Mesothelial cell of epicardium (in vitro differentiated cells): ENCODE measurements at places on chromosomes 1 and 21.

- DNase-seq = no peak
Measured at GRCh38 chr21:26833460-26833939, 11.7 kb downstream of the ADAMTS1 start.

DNA sequence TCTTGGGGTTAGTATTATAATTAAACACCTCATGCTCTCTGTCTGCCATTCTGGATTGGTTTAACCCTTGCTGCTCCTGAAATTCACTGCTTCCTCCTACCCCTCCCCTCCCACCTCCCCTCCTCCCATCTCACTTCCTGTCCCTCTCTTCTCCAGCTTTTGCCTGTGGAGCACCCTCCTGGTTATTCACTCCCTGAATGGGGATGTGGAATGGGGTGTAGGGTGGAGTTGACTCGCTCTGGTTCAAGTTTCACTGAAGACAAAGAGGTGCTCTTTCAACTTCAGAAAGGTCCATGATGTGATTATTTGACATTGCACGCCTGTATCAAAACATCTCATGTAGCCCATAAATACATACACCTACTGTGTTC is 160.5 kb downstream of the PLXNA2 start:
- DNase-seq = no peak

DNA sequence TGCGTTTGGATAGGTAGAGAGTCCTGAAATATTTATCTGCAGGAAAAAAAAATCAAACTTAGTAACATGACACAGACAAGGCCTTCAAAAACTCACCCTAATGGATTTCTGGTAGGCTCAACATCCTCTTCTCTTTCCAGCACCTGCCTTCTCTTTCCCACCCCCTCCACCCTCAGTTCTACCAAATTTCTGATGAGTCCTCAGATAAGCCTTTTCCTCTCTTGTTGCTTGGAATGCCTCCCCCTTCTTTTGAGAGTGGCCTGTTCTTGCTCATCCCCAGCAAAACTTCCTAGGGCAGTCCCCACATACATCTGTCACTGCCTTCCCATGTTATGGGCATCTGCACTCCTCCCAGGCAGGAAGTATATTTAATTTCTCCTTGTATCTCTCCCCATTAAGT is 7.6 kb upstream of the LBR start:
- DNase-seq = no peak

DNA sequence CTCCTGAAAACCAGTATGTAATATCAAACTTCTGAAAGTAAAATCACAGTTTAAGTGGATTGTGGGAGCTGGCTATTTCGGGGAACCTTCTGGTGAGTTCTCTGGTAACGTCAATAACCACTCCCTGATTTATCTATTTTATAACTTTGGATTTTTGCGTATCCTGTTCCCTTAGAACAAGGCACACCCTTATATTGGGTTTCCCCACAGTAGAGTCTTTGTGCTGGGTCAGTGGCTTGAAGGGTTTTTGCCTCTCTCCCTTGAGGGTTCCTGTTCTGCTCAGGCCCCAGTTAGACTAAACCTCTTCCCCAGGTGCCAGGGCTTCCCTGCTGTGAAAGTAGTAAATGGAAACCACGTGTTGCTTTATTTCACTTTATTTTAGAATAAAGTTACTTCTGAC is 21.3 kb downstream of the CCN1 start:
- no peak for DNase-seq

- no peak for DNase-seq
Measured at GRCh38 chr1:14486401-14487201, 111.9 kb upstream of the KAZN start.

DNA sequence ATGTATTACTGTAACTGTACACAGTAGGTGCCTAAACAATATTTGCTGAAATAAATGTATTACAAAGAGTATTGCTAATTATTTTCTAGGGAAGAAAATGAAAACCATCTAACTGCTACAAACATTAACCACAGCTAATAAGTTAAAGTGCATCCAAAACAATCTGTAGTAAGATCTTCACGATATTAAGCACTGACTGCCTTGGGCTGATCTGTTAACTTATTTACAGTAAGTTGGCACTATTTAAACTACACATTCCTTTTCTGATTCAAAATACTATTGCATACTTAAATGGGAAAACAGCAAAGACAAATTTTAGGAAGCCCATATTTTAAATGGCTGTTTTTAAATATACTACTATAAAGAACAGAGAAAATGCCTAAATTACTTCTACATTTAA is 4.5 kb downstream of the EYA3 start:
- no peak for DNase-seq

DNA sequence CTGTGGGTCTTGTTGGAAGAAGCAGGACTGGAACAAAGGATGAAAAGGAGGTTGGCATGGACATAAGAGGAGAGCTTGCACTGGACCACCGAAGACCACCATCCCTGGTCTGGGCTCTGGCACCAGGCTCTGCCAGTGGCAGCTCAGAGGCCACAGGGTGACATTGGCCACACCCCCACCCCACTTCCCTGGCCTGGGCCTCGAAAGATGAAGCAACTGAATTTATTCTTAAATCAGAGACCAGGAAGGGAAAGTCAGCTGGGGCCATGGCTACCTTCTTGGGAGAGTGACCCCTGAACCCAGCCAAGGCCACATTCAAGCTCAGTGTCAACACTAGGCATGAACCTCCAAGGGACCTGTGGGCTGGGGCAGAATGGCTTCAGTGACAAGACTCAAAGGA is 4.0 kb downstream of the KLHDC7A start:
- DNase-seq = no peak

GRCh38 chr1:226981386-226981817 is 41.3 kb downstream of the COQ8A start:
- DNase-seq = no peak

GRCh38 chr1:207631137-207631536 is 13.8 kb upstream of the CR1L start:
- no peak for DNase-seq

DNA sequence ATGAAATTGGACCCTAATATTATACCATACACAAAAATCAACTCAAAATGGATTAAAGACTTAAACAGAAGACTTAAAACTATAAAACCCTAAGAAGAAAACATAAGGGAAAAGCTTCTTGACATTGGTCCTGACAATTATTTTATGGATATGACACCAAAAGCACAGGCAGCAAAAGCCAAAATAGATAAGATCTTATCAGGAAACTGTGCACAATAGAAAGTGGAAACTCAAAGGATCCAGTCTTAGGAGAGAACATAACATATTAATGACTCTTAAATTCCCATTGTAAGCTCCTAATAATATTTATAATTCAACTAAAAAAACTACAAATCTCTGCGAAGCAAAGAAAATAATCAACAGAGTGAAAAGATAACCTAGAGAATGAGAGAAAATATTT is 39.8 kb downstream of the RGS13 start:
- DNase-seq = no peak

DNA sequence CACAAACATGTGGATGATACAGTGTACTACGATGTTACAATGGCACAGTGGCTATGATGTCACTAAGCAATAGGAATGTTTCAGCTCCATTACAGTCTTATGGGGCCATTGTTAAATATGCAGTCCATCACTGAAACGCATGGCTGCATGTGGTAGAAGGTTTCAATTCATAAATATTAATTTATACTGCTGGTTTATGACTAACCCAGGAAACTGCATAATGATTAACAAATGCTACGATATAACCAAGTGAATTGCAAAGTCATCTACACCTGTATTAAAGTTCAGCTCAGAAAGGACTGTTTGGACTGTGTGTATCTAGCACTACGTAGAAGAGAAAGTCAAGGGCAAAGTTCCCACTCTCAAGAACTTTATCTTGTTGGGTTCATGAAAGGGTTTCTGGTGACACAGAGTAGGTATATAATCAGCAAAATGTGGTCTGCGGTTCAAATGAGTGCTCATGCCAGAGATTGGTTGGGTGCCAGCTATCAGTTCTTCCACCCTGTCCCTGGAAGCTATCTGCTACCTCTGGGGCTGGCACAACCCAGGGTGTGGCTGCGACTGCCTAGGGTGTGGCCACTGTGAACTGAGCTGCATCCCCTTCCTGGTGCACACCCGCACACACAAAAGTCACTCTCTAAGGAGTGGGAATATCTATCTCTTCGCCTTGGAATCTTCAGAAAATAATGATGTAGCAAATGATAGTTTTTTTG is 14.8 kb downstream of the MGST3 start:
- DNase-seq = no peak

GRCh38 chr1:227401562-227402342 is 83.5 kb upstream of the CDC42BPA start:
- DNase-seq = no peak

DNA sequence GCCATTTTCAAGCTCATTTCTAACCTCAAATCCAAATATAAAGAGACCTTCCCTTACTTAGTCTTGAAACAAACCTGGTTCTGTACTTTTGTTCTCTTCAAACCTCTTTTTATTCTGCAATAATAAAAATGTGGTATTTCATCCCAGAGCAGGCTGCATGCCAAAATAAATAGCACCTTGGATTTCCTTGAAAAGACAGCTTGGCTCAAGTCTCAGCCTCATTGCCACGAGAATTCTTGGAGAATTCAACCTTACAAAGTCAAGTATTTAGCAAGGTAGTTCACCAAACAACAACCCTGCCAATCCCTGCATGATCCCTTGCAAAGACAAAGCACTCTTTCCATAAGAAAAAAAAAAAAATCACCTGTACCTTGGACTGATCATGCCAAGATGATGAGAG is 33.8 kb downstream of the KANK4 start:
- no peak for DNase-seq

- DNase-seq = no peak
Measured at GRCh38 chr1:7313826-7314225, 457.3 kb upstream of the VAMP3 start.

DNA sequence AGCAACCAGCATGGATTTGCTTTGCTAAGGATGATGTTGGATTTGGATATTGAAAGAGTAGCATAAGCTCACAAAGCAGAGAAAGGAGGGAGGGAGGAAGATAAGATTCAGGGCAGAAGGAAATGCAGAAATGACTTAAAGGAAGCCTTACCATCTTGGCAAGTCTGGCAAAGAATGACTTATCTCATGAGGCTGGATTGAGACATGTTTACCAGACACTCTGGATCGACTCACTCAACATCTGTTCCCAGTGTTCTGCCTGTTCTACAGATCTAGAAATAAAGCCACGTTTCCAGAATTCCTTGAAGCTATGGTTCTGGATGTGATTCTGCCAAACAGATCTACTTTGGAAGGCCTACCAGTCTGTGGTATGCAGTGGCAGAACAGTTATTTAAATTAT is 38.8 kb upstream of the CTBS start:
- DNase-seq = no peak

DNA sequence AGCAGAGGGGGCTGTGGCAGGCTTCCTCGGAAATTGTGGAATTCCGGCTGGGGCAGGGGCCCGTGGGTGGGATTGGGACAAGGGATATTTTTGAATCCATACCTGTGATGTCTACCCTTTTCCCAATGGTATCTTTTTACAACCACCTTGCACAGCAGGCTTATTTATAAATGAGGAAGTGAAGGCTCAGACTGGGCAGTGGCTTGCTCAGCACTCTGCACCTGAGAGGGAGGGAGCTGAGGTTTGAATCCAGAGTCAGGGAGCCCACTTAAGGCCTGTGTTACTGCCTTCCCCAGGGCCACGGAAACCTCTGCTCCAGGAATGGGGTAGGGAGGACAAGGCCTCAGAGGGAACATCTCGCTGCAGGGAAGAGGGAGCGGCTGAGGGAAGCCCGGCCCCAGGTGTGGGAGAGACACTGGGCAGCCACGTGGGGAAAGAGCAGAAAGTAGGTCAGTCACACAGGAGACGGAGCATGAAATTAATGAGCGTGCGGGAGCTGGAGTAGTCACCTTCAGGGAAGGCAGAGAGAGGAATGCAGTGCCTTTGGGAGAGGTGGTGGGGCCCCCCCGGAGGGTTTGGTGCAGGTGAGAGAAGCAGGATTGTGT is 35.4 kb upstream of the SCMH1 start:
- no peak for DNase-seq

DNA sequence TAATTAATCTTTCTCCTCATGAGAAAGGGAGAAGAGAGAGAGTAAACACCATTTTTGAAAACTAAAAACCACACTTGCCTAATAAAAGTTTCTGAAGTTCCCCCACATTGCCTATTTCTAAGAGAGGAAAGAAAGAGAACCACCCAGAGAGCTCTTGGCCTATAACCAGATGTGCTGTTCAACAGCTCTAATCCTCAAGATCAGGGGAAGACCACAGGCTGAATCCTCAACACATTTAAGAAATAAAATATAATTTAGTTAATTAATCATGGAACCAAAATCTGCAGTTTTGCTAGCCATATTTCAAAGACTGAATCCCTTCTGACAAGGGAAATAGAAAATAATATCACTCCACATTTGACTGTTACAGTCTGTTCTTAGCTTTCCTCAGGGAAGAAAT is 11.9 kb downstream of the PRRX1 start:
- no peak for DNase-seq

DNA sequence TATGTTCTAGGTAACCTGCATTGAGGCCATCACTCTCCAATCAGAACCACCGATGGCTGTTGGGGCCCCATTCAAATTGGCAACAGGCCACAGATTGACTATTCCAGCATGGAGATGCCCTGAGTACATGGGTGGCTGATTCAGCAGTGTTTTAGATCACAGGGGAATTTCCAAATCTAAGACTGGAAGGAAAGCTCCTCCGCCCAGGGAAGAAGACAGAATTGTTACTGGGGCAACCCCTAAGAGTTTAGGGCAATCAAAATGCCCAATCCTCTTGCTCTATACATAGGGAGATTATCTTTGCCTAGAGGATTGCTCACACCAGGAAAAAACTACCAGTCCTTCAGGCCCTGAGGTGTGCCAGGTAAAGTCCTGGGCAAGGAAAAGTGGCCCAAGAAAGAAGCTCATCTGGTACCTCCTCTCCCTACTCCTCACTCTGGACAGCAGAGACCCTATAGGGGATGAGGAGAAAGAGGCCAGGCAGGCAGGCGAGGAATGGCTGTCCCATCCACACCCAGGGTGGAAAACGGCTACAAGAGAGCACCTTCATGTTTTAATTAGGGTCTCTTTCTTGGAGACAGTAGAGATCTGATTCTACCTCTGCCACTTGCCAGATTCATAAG is 5.8 kb downstream of the S100A8 start:
- no peak for DNase-seq

GRCh38 chr21:42670884-42671283 is 17.5 kb downstream of the PDE9A start:
- no peak for DNase-seq

GRCh38 chr21:42833439-42833815 is 45.9 kb downstream of the WDR4 start:
- DNase-seq = no peak

DNA sequence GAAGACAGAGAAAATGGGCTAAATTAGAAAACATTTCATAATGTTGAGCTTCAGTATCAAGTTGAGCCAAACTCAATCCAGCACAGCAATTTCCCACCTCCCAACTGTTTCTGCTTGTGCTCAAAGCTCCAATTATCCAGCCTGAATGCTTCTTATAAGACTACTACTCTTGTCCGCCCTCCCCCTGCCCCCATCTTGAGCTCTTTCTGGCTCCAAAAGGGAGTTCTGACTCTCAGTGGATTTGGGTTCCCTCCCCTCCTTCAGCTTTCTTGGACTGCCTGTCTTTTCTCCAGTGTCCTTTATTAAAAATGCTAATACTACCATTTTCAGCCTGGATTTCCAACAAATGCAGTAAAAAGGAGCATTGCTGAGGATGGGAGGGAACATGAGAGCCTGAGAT is 174.8 kb downstream of the ASTN1 start:
- no peak for DNase-seq

- no peak for DNase-seq
Measured at GRCh38 chr1:193589597-193590040, 403.2 kb upstream of the B3GALT2 start.
